Colonic mucosa (tissue), 4 donors: ENCODE measurements at places on chromosomes 16 and 17. TPM values are rescaled to one million over a fixed set of nuclear protein-coding genes. Genes with fewer than 3 reads are reported as not detected.

DNA sequence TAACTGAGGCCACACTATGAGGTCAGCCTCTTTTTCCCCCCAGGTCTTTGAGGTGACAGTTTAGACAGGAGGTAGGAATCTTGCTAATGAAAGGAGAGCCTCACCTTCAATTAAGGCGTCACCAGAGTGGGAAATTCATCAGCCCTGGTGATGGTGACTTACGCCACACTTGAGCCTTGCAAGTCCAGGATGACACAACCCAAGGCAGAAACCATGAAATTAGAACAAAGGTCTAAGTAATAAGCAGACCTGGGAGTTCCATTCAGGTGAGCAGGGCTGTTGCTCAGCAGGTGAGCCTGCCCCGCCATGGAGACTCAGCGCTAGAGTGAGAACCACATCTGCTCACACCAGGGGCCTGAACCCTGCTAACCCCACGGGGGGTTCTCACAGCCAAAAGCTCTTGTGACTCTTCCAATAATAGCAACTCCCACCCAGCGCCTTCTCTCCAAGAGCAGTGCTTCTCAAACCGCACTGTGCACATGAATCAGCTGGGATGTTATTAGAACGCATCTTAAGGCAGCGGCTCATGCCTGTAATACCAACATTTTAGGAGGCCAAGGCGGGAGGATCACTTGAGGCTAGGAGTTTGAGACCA lies 28.7 kb upstream of the KIFC3 start:
- H3K27me3 ChIP-seq = no peaks in the 10 kb centered on the region
- H3K4me1 ChIP-seq = no peaks in the 10 kb centered on the region
- no peak overlapping the region for H3K27ac ChIP-seq
- no peak for DNase-seq
- H3K36me3 ChIP-seq = no peaks in the 10 kb centered on the region

DNA sequence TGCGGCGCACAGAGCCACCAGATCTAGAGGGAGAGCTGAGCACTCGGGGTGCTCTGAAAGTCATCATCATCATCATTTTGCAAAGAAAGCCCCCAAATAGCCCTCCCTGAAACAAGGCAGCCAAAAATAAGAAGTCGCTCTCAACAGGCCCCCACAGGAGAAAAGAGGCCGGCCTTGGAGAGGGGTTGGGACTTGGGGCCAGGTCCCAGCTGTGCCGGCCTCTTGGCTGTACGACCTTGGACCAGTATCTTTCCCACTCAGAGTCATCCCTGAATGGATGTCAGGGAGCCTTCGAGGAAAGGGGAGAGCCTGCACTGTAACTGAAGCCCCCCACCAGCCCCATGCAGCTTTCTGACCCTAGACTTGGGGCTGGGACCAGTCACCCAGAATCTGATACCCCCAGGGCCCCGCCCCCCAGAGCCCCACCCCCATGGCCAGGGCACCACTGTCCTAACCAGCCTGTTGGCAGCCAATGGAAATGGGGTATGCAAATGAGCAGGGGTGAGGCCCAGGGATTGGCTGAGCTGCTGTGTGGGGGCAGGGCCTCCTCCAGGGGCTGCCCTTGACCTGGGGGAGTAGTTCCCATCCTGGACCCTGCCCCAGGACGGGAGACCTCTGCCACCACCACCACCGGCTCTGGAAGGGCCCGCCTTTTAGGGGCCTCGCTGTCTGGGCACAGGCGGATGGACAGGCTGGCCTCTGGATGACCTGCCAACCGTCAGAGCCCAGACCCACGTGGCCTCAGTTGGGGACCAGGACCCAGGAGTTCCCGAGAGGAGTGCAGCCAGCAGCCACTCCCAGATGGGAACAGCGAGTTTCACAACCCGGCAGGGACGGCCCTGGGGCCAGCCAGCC lies 15.4 kb downstream of the ZFPM1 start:
- no peaks in the 10 kb centered on the region for H3K4me1 ChIP-seq
- no peak overlapping the region for H3K4me3 ChIP-seq
- H3K36me3 ChIP-seq = no peaks in the 10 kb centered on the region

- no peak overlapping the region for H3K27ac ChIP-seq
- peak; percentile 32 for DNase-seq
- no peaks in the 10 kb centered on the region for H3K27me3 ChIP-seq
These were observed 46.3 kb downstream of the CCDC42 start for GRCh38 chr17:8698162-8698971.

C1QTNF8 gene
- not detected for total RNA-seq

ANKRD11 gene
- 69.4 TPM for total RNA-seq

GRCh38 chr16:3739636-3740035 lies 22.3 kb upstream of the TRAP1 start:
- H3K27ac ChIP-seq = no peak overlapping the region
- no peak overlapping the region for H3K4me3 ChIP-seq
- DNase-seq = no peak
- no peaks in the 10 kb centered on the region for H3K27me3 ChIP-seq
- H3K36me3 ChIP-seq = peaks cover 32% of the 10 kb centered on the region

DNA sequence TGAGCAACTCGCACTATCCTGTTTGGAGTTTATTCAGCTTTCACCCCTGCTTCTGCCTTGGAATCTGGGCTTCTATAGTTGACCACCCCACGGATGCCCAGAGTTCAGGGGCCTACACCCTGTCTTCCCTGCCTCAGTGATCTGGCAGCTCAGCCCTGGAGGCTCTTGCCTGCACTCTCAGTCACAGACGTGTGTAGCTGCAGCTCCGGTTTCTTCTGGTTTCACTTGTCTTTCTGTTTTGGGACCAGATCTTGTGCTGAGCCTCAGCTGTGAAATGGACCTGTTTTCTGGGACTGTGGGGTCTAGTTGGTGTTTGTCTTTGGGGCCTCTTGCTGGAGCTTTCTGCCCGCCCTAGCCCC lies 5.8 kb downstream of the GPT2 start:
- no peak overlapping the region for H3K27ac ChIP-seq
- DNase-seq = no peak
- H3K27me3 ChIP-seq = no peaks in the 10 kb centered on the region

GRCh38 chr16:29834079-29834478 lies 13.8 kb downstream of the MVP start:
- H3K27me3 ChIP-seq = no peaks in the 10 kb centered on the region
- no peaks in the 10 kb centered on the region for H3K4me1 ChIP-seq
- no peak for DNase-seq
- H3K36me3 ChIP-seq = peaks cover 50% of the 10 kb centered on the region
- no peak overlapping the region for H3K27ac ChIP-seq

- H3K27ac ChIP-seq = no peak overlapping the region
- no peak for DNase-seq
- no peaks in the 10 kb centered on the region for H3K27me3 ChIP-seq
- H3K36me3 ChIP-seq = no peaks in the 10 kb centered on the region
These were observed 67.1 kb downstream of the MGAT5B start for GRCh38 chr17:76935331-76935730.

GRCh38 chr16:53816211-53816836 lies 112.4 kb downstream of the FTO start:
- H3K36me3 ChIP-seq = no peaks in the 10 kb centered on the region
- H3K27me3 ChIP-seq = no peaks in the 10 kb centered on the region
- no peak overlapping the region for H3K27ac ChIP-seq
- DNase-seq = no peak
- H3K4me3 ChIP-seq = no peak overlapping the region
- H3K4me1 ChIP-seq = peaks cover 4% of the 10 kb centered on the region

DNA sequence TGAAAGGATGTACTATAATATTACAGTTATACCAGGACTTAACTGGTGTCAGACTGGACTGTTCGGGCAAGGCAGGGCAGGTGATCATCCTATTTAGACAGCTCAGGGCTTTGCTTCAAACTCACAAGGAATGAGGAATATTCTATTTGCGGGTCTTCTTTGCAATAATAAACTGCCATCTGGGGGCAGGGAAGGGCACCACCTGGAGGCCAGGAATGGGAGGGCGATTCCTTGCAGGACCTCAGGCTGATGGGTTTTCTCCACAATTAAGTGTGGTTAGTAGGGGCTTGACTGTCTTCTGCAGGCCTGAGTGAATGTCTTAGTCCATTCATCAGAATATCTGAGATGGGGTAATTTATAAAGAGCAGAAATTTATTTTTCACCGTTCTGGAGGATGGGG lies 424.1 kb downstream of the CA10 start:
- no peaks in the 10 kb centered on the region for H3K4me1 ChIP-seq
- DNase-seq = peak; percentile 18
- H3K4me3 ChIP-seq = no peak overlapping the region
- no peaks in the 10 kb centered on the region for H3K27me3 ChIP-seq
- H3K27ac ChIP-seq = no peak overlapping the region

DNA sequence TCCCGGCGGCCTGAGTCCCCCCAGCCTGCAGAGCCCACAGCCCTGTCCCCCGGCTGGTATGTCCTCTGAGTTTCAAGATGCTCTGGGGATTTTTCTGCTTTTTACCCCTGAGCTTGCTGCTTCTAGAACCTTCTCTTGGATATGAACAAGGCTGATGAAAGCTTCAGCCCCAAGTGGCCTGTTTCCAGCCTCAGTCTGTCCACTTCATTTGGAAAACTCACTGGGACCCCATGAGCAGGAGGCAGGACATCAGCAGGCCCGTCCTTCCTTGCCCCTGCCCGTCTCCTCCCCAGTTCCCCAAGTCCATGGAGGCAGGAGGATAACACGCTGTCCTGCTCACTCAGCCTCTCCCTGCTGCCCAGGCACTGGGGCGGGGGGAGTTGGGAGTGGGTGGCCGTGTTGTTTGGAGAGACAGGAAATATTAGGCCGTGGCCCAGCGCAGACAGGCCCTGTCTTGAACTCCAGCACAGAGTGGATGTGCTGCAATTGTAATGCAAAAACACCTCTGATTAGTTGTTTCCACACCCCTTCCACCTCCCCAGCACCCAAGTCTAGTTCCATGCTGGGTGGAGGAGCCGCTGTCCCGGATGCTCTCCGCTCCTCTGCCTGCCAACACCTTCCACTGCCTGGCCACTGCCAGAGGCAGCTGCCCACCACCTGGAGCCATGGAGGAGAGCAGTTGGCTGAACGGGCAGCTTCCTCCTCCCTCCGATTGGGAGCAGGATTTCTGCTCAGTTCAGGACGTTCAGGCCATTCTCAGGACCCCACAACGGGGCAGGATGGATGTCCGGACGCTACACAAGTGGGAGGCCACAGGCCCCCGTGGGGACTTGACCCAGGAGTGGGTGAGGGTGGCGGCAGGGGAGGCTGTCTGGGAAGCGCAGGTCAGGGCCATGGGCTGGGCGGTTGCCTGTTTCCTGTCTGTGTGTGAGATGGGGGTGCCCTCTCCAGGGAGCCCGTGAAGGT lies 216.9 kb upstream of the GSE1 start:
- H3K4me3 ChIP-seq = no peak overlapping the region
- H3K36me3 ChIP-seq = no peaks in the 10 kb centered on the region
- H3K4me1 ChIP-seq = no peaks in the 10 kb centered on the region
- peak overlapping the region; percentile 47 for H3K27ac ChIP-seq

DNA sequence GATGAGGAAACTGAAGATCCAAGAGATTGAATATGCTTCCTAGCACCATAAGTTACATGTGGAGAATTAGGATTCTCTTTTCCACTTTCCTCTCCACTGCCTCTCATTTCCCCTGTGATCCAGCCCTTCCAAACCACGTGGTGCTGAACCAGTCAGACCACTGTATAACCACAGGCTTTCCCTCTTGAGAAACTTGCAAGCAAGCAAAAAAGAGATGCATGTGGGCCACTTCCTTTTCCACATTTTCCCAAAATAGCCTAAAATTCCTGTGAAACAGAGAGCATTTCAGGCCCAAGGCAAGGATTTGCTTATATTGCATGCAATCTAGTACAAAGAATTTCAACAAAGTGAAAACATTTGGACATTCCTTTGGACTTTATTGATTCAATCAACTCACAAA lies 59.3 kb upstream of the KSR1 start:
- H3K4me3 ChIP-seq = no peak overlapping the region
- no peak overlapping the region for H3K27ac ChIP-seq
- H3K36me3 ChIP-seq = no peaks in the 10 kb centered on the region
- DNase-seq = no peak
- no peaks in the 10 kb centered on the region for H3K4me1 ChIP-seq

GRCh38 chr16:50711862-50712559 lies 18.6 kb downstream of the NOD2 start:
- no peak overlapping the region for H3K4me3 ChIP-seq
- no peaks in the 10 kb centered on the region for H3K36me3 ChIP-seq
- no peaks in the 10 kb centered on the region for H3K4me1 ChIP-seq
- H3K27ac ChIP-seq = no peak overlapping the region
- H3K27me3 ChIP-seq = no peaks in the 10 kb centered on the region

PPP1R27 gene
- not detected for total RNA-seq

GRCh38 chr16:31474173-31474714 lies 2.3 kb downstream of the TGFB1I1 start:
- H3K4me1 ChIP-seq = peaks cover 10% of the 10 kb centered on the region
- no peak overlapping the region for H3K27ac ChIP-seq
- no peaks in the 10 kb centered on the region for H3K27me3 ChIP-seq
- no peaks in the 10 kb centered on the region for H3K36me3 ChIP-seq

MT4 gene
- not detected for total RNA-seq

DNA sequence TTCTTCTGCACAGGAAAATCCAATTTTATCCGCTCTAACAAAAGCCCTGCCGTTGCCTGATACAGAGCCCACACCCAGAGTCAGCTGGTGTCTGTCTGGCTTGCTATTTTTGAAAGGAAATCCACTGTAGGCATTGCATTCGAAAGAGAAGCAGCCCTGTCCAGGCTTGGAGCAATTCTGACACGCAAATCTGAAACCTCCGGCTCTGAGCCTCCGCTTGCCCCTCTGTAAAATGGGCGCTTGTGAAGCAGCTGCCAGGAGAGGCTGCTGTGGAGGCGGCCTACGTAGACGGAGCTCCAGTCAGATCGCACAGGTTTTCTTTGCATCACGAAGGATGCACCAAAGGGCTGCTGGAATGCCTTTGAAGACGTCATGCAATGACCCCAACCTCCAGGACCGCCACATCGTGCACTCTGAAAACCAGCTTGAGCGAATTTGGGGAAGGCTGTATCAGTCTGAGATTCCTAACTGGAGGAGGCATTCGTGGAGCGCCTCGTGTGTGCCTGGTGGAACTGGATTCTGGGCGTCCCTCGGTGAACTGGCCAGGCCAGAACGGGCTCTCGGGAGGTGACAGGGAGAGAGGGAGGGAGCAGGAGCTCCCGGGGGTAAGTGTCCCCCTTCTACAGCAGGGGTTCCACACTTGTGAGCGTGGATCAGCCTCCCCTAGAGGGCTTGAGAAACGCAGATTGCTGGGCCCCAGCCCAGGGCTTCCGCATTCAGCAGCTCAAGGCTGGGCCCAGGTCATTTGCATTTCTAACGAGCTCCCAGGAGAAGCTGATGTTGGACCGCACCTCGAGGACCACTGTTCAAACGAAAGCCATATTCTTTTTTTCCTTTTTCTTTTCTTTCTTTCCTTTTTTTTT lies 215.5 kb downstream of the MRTFB start:
- H3K36me3 ChIP-seq = no peaks in the 10 kb centered on the region
- H3K4me1 ChIP-seq = peaks cover 4% of the 10 kb centered on the region
- no peaks in the 10 kb centered on the region for H3K27me3 ChIP-seq
- H3K27ac ChIP-seq = peak overlapping the region; percentile 86
- peak overlapping the region; percentile 83 for H3K4me3 ChIP-seq
- DNase-seq = peak; percentile 35

TAC4 gene
- total RNA-seq = not detected

CCL4L2 gene
- total RNA-seq = 0.42 TPM

GRCh38 chr17:33972763-33973162 lies 282.3 kb upstream of the CCL2 start:
- DNase-seq = no peak
- H3K4me3 ChIP-seq = no peak overlapping the region
- no peak overlapping the region for H3K27ac ChIP-seq
- H3K27me3 ChIP-seq = no peaks in the 10 kb centered on the region
- H3K4me1 ChIP-seq = no peaks in the 10 kb centered on the region
